ENCODE measurements at places on chromosomes 7 and 10. TPM values are rescaled to one million over a fixed set of nuclear protein-coding genes. Genes with fewer than 3 reads are reported as not detected.
A peak's percentile ranks its signal among the peaks of the same experiment; 100 is the strongest.

The GPRIN2 gene
- 20.2 TPM for total RNA-seq

The LRRN3 gene
- 3.3 TPM for total RNA-seq

GRCh38 chr7:21169667-21170580, 258.0 kb upstream of the SP4 start:
- no peak overlapping the region for H3K4me3 ChIP-seq
- no peak overlapping the region for H3K27ac ChIP-seq
- no peaks in the 10 kb centered on the region for H3K36me3 ChIP-seq
- peaks cover 9% of the 10 kb centered on the region for H3K27me3 ChIP-seq
- no peak for DNase-seq

DNA sequence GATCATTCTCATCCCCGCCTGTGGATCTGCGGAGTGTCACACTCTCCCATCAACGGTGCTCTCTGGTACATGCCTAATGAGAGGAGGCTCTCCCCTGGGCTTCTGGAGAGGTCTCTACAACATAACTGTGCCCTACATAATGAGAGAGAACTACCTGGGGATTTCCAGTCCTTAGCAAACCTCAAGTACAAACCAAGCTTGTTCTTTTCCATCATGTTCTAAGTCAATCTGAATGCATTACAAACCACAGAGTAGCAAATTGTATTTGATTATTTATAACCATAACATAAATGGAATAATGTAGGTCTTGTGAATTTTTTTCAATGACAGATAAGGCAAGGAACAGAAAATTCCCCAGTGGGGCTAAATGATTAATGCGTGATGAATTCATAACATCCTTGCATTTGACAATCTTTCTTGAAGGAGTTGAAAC, 412.4 kb upstream of the NRP1 start:
- no peak overlapping the region for H3K4me3 ChIP-seq
- no peak overlapping the region for H3K27ac ChIP-seq
- H3K4me1 ChIP-seq, result no peaks in the 10 kb centered on the region
- H3K36me3 ChIP-seq, result no peaks in the 10 kb centered on the region

- H3K4me1 ChIP-seq, result peaks cover 42% of the 10 kb centered on the region
- H3K27me3 ChIP-seq, result no peaks in the 10 kb centered on the region
- H3K27ac ChIP-seq, result peak overlapping the region; percentile 51
- no peak for DNase-seq
- H3K4me3 ChIP-seq, result no peak overlapping the region
- peaks cover 9% of the 10 kb centered on the region for H3K36me3 ChIP-seq
Measured at GRCh38 chr7:128000048-128000447, 31.2 kb downstream of the LRRC4 start.

The AOAH gene
- total RNA-seq, result 28.2 TPM

- no peaks in the 10 kb centered on the region for H3K4me1 ChIP-seq
- no peak for DNase-seq
- no peaks in the 10 kb centered on the region for H3K27me3 ChIP-seq
Measured at GRCh38 chr7:54115028-54115763, 427.0 kb upstream of the VSTM2A start.

GRCh38 chr7:135974667-135975066, 2.5 kb downstream of the MTPN start:
- H3K4me1 ChIP-seq, result peaks cover 15% of the 10 kb centered on the region
- no peak for DNase-seq
- H3K36me3 ChIP-seq, result no peaks in the 10 kb centered on the region
- H3K27ac ChIP-seq, result no peak overlapping the region
- H3K27me3 ChIP-seq, result no peaks in the 10 kb centered on the region
- H3K4me3 ChIP-seq, result no peak overlapping the region

DNA sequence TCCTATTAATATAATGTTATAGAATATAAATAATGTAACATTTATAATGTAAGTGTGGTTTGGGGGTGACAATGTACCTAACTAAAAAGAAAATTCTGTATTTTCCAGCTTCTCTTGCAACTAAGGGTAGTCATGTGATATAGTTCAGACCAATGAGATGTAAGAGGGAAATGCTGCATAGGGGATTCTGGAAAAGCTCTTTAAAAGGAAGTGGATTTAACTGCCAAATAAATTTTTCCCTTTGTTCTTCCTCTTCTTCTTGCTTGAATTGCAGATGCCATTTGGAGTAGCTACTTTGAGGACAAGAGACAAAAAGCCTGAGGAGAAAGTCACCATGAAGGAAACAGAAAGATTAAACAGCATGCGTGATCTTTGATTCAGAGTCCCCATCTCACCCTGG, 194.3 kb downstream of the PTEN start:
- H3K4me1 ChIP-seq, result peaks cover 28% of the 10 kb centered on the region
- no peaks in the 10 kb centered on the region for H3K27me3 ChIP-seq
- no peak for DNase-seq
- H3K36me3 ChIP-seq, result no peaks in the 10 kb centered on the region

DNA sequence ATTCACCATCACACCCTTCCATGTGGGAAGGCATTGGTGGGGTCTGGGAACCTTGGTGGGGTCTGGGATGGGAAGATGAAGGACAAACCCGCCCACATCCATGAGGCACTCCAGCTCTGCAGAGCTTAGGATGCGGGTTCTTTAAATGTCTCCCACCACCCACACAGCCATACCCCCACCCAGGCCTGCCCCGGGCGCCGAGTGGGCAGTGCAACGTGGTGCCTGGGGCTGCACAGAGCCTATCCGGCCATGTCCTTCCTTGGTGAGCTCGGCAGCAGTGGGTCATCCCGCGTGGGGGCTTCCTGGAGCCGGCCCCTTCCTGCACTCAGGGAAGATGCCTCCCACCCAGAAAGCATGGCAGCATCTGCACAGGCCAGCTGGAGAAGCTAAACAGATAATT, 163.5 kb upstream of the TCERG1L start:
- no peak overlapping the region for H3K27ac ChIP-seq
- H3K4me1 ChIP-seq, result no peaks in the 10 kb centered on the region
- H3K36me3 ChIP-seq, result no peaks in the 10 kb centered on the region
- no peak overlapping the region for H3K4me3 ChIP-seq

The PSMA2 gene
- total RNA-seq, result 65.8 TPM

GRCh38 chr7:123096976-123097375, 101.5 kb upstream of the TAS2R16 start:
- H3K4me1 ChIP-seq, result no peaks in the 10 kb centered on the region
- DNase-seq, result no peak
- H3K36me3 ChIP-seq, result no peaks in the 10 kb centered on the region

- H3K4me1 ChIP-seq, result peaks cover 27% of the 10 kb centered on the region
- peak; percentile 76 for DNase-seq
Measured at GRCh38 chr10:80408242-80409101, at the start of gene PRXL2A. TSS of gene PRXL2A (plus strand) at chr10:80408551. CDS start at chr10:80420468, 11,917 bp downstream.

The CHCHD1 gene
- 24.8 TPM for total RNA-seq

GRCh38 chr7:64893401-64893800, 9.7 kb upstream of the ZNF273 start:
- H3K4me3 ChIP-seq, result no peak overlapping the region
- H3K36me3 ChIP-seq, result no peaks in the 10 kb centered on the region
- no peak overlapping the region for H3K27ac ChIP-seq
- peaks cover 7% of the 10 kb centered on the region for H3K27me3 ChIP-seq
- DNase-seq, result no peak

The ANKRD22 gene
- 5.1 TPM for total RNA-seq

The ACBD7 gene
- 1.3 TPM for total RNA-seq

GRCh38 chr10:120948889-120949608, 97.9 kb downstream of the WDR11 start:
- peak; percentile 59 for DNase-seq
- no peak overlapping the region for H3K27ac ChIP-seq
- H3K4me1 ChIP-seq, result peaks cover 14% of the 10 kb centered on the region
- H3K36me3 ChIP-seq, result no peaks in the 10 kb centered on the region
- H3K27me3 ChIP-seq, result peaks cover 54% of the 10 kb centered on the region
- H3K4me3 ChIP-seq, result peak overlapping the region; percentile 22

- no peak overlapping the region for H3K4me3 ChIP-seq
- H3K36me3 ChIP-seq, result no peaks in the 10 kb centered on the region
- H3K4me1 ChIP-seq, result no peaks in the 10 kb centered on the region
- DNase-seq, result no peak
- no peak overlapping the region for H3K27ac ChIP-seq
- no peaks in the 10 kb centered on the region for H3K27me3 ChIP-seq
Measured at GRCh38 chr7:88597941-88598425, 161.5 kb upstream of the ZNF804B start.

The PTF1A gene
- not detected for total RNA-seq

DNA sequence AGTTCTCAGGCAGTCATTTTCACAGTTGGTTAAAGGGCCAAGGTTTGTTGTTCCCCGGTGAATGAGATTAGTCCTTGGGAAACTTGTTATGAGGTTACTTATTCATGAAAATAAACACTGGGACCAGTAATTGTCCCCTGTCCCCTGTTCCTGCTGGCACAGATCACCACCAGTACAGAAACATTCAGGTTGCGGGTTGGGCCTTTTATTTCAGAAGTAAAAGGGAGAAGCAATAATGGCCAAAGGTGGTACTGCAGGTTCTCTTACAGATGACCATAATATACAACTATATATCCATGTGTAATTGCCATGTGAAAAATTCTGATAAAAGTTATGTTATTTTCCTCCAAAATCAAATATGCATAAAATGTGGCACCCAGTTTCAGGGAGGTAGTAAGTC, 442.0 kb downstream of the SORCS1 start:
- no peak overlapping the region for H3K27ac ChIP-seq
- H3K4me3 ChIP-seq, result no peak overlapping the region
- H3K4me1 ChIP-seq, result no peaks in the 10 kb centered on the region
- no peak for DNase-seq
